ENCODE measurements at places on chromosomes 2 and 18.

GRCh38 chr18:35497027-35497369 lies 762 bp downstream of the INO80C start:
- peak; percentile 16 for DNase-seq

DNA sequence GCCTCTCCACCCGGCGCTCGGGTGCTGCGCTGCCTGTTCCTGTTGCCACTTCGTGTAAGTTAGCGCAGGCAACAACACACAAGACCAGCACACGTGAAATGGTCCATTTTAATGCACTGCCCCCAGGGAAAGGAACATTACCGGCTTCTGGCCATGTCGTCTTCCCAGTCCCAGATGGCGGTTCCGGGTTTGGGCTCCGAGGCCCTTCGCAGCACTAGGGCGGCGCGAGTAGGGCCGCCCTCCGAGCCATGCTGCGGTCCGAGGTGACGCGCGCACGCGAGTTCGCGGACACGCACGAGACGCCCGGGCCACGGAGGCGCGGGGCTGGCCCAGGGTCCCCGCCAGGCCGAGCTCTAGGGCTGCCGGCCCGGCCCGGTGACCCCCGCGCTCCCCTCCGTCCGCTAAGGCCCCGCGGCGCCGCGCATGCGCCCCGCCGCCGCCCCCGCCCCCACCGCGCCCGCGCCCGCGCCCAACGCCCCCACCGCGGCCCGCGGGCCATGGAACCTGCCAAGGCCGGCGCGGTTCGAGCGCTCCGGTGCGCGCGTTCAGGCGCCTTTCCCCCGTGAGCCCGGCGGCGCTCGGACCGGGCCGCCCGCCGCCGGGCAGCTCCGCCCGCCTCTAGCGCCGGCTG lies 367 bp upstream of the ZNF236 start:
- DNase-seq, result peak; percentile 48

GRCh38 chr18:67608615-67609273 lies 92.2 kb upstream of the DSEL start:
- no peak for DNase-seq

DNA sequence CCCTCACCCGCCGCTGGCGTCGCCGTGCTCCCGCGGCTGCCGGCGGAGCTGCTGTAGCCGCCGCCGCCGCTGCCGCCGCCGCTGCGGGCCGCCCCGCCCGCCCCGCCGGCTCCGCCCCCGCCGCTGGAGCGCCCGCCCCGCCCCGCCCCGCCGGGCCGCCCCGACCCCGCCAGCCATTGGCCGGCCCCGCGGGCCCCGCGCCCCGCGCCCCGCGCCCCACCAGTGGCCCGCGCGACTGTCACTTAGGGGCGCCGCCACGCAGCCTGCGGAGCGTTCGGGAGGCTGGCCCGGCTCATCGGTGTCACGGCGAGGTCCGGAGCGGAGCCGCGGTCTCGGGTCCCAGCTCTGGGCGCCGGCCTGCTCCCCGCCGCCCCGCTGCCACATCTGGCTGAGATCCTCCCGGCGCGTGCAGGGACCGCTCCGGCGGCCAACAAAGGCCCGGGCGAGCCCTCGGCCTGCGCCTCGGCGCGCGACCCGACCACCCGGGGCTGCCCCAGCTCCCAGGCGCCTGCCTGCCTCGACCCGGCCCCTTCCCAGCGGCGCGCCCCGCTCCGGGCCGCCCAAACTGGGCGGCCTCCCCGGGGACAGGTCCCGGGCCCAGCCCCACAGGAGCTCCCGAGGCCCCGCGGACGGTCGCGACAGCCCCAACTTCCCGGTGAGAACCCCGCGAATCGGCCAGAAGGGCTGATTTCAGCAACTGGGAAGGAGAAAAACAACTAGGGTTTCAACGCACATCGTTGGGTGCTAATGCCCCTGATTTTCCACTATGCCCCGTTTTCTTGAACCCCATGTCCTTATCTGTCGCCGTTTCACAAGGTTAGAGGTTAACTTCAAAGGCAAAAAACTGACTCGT lies at the start of gene MGAT4A:
MGAT4A (minus strand) TSS at position 92 of the 853 bp plus-strand sequence. CDS start 4,800 bp downstream, outside the sequence.
- peak; percentile 61 for DNase-seq

GRCh38 chr2:225310745-225311144 lies 88.8 kb upstream of the NYAP2 start:
- DNase-seq, result no peak

GRCh38 chr2:3504741-3505140 lies 14.6 kb downstream of the ADI1 start:
- no peak for DNase-seq

- no peak for DNase-seq
Measured at GRCh38 chr2:191114403-191114886, 36.3 kb downstream of the STAT4 start.

- DNase-seq, result no peak
Measured at GRCh38 chr2:146349334-146349733, 1495.5 kb upstream of the ACVR2A start.

GRCh38 chr2:152335016-152335725 lies at the start of gene FMNL2:
TSS of gene FMNL2 (plus strand) at chr2:152335174.
- peak; percentile 51 for DNase-seq

GRCh38 chr2:379778-380177 lies 91.9 kb upstream of the ALKAL2 start:
- DNase-seq, result no peak

DNA sequence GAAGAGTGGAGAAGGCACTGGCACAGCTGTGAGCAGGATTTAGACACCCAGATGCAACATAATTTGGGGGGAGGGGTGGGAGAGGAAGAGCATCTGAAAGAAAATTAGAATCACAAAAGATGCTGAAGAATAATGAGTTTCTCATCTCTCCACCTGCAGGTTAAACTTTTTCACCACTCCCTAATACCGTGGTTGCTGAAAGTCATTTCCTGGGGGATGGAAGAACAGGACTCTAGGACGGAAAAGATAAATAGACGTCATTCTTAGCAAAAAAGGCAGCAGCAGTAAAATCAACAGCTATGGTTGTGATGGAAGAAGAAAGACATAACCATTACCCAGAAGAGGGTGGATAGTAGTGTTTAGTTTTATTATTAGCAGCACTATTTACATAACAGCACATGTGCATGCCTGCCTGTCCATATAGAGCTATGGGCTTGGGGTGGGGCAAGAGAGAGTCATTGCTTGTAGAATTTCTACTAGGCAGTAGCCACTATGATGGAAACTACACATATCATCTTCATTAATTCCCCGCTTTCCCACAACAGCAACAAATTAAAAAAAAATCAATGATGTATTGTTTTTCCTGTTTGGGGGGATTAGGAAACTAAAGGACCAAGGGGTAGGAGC lies 212.2 kb downstream of the TRIB2 start:
- no peak for DNase-seq

- no peak for DNase-seq
Measured at GRCh38 chr2:220281771-220282170, 654.3 kb downstream of the SLC4A3 start.

DNA sequence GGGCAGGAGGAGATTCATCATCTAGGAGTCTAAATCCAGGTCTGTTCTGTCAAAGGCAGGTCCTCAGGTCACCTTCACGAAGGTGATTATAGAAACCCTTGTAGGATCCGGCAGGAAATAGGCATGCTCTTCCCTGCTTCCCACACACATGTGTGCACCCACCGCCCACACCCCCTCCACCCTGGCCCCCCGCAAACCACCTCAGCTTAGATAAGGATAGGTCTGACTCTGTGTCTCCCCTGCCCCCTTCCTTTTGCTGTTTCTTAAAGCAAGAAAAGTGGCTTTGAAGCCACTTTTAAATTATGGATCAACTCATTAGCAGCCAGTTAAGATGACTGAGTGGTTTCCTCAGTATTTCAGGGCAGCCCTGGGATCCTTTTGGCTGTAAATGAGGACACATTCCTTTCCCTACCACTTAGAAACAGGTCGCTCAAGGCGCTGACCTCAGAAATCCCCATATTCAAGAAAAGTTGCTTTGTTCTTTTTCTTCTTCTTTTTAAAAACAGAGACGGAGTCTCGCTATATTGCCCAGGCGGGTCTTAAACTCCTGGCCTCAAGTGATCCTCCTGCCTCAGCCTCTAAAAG lies 14.5 kb upstream of the CIB4 start:
- DNase-seq, result no peak

- DNase-seq, result no peak
Measured at GRCh38 chr18:55642191-55642590, 54.2 kb upstream of the TCF4 start.

DNA sequence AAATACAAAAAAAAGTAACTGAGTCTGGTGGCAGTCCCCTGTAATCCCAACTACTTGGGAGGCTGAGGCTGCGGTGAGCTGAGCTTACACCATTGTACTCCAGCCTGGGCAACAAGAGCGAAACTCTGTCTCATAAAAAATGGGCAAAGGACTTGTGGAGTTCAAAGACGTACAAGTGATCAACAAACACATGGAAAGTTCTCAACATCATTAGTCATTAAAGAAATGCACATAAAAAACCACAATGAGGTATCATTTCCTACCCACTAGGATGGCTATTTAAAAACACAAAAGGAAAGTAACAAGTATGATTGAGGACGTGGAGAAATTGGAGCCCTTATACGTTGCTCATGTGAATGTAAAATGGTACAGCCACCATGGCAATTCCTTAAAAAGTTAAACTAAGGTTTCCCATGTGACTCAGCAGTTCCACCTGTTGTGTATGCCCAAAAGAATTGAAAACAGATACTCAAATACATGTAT lies 52.3 kb downstream of the RAB10 start:
- no peak for DNase-seq

GRCh38 chr2:29062371-29062770 lies 12.0 kb downstream of the PCARE start:
- DNase-seq, result no peak

DNA sequence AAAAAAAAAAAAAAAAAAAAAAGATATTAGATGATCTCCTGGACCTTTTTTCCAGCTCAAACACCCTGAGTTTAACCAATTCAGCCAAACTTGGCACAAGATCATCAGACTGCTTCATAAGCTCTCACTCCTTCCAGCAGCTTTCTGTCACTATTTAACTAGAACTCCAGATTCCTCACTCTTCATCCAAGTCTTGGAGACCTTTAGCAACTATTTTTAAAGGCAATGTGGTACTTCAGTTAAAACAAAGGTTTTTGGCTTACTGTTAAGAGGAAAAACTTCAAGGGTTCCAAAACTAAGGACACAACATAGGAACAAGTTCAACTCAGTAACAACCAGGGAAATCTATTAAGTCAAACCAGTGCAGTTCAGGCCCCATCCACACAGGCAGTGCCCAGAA lies 23.2 kb downstream of the LAMA1 start:
- no peak for DNase-seq

- DNase-seq, result no peak
Measured at GRCh38 chr2:41723526-41723925, 324.3 kb upstream of the PKDCC start.

- DNase-seq, result no peak
Measured at GRCh38 chr2:8477552-8478470, 204.0 kb upstream of the ID2 start.

GRCh38 chr2:130769343-130769907 lies 14.1 kb downstream of the AMER3 start:
- DNase-seq, result no peak

DNA sequence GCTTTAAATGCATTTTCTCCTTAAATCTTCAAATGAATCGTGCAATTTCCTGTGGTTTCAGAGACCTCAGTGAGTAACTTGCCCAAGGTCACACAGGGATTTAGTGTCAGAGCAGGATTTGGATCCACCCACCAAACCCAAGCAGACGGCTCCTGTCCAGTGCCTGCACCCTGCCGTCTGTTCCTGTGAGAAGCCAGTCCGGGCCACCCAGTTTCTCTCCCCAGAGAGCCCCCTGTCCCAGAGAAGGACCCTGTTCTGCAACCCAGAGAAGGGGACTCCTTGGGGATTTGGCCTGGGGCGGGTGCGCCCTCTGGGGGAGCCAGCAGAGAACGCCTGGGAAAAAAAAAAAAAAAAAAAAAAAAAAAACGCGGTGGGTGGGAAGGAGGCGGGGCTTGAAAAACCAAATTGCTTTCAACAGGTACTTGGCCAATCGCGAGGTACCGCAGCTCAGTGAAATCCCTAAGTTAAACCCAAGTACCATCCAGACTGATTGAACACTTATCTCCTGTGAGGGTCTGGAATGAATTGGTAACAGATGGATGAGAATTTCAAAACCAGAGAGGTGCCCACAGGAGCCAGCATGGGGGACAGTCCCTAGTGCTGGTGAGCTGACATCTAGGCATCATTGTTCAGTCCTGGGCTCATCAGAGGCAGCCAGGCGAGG lies 30.9 kb upstream of the REEP1 start:
- peak; percentile 26 for DNase-seq

DNA sequence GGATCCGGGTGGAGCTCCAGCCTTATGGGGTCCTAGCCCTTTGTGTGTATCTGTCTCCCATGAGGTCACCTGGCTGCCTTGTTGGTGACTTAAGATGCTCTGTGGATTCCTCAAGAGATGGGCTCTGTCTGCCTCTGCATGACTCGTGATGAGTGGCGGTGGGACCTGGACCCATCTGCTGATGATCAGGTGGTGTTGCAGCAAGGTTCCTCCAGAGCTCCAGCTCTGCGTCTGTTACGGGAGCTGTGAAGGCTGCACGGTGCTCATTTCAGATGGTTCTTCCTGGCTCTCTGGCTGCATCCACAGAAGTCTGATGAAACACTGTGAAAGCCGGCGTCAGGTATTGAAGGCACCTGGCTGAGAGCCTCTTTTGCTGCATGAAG lies 2.4 kb downstream of the AGAP1 start:
- DNase-seq, result no peak

DNA sequence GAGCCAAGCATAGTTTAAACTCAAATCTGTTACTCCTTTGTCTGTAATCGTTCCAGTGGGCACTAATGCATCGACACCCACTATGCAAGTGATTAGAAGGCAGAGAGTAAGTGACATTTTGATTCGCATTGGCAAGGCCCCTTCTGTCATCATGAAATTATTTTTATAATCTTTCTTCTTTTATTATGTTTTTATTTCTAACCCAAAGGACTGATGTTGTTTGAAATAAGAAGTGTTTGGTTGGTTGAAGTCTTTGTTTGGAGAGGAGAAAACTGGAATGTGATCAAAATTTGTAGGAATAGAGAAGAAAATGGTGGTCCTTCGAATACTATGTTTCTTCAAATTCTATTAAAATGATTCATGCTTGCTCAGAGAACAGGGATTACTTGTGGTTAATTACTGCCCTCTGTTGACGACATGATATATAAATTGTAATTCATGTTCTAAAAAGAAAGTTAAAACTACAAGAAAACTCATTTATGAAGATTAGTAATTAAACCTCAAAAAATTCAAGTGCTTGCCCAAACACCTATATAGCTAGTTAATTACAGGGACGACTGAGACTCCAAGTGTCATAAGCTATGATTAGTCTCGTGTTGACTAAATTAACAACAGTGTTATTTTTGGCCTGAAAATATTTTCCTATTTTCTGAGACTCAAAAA lies 26.4 kb upstream of the TFPI start:
- DNase-seq, result no peak

All from stimulated activated CD4-positive, alpha-beta T cell treated with anti-CD3 and anti-CD28 coated beads, Interleukin-2, amount 100 ng/mL, for 48 hours (primary cell).